Activated effector memory CD4-positive, alpha-beta T cell treated with anti-CD3 and anti-CD28 coated beads, Interleukin-2, amount 50 U/mL, for 16 hours (primary cell): ENCODE measurements at places on chromosomes 13 and 19.

GRCh38 chr19:1616875-1617274 lies 11.6 kb upstream of the UQCR11 start:
- no peak for DNase-seq

GRCh38 chr19:33231511-33231910 lies 5.9 kb upstream of the SLC7A10 start:
- DNase-seq, result no peak

DNA sequence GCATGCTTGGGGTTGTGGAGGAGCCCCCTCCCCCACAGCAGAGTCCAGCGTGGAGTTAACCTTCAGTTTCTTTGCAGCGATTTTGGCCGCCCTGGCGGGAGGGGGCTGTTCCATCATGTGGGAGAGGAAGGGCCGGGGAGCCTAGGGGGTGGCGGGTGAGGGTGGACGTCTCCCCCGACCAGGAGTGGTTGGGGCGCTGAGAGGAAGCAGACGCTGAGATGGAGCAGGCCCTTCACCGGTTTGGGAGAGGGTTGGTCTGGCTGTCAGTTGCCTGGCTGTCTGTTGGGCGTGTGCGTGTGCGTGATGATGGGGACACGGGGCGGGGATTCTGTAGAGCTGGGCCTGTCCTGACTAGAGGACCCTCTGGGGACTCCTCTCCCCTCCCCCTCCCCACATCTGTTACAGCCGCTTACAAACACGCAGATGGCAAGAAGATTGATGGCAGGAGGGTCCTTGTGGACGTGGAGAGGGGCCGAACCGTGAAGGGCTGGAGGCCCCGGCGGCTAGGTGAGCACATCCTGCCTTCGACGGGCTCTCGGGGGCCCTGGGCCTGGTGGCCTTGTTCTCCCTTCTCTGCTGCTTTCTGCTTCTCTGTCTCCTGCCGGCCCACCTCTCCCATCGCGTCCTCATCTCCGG lies 9.8 kb upstream of the LIN7B start:
- no peak for DNase-seq

GRCh38 chr19:45057444-45057843 lies 18.6 kb downstream of the CLASRP start:
- no peak for DNase-seq

DNA sequence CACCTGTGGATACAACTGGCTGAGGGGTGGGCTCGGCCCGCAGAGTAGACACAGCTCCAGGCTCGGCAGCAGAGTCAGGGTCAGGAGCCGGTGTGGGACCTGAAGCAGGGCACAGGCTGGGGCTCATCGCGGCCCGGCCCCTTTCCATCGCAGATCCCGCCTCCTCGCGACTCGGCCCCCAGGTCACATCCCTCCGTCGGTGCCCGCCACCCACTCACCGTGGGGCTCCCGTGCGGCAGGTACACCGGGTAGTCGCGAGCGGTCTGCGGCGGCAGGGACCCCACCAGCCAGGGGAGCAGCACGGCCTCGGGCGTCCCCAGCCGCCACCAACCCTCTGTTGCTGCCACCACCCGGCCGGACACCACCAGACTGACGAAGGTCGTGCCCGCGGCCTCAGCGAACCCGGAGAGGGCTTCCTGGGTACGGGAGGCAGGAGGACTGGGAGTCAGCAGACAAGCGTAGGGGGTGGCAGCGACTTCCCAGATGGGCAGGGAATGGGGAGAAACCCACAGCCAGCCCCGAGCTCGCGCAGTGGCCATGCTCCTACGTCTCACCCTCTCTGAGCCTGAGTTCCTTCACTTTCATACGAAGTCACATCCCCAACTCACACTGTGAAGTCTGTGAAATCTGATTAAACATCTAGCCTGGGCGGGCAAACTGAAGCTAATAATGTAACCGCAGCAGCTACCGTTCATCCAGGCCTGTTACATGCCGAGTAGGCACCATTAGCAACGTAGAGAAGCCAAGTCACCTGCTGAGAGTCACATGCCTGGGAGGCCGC lies 3.7 kb downstream of the FUZ start:
- peak; percentile 85 for DNase-seq

DNA sequence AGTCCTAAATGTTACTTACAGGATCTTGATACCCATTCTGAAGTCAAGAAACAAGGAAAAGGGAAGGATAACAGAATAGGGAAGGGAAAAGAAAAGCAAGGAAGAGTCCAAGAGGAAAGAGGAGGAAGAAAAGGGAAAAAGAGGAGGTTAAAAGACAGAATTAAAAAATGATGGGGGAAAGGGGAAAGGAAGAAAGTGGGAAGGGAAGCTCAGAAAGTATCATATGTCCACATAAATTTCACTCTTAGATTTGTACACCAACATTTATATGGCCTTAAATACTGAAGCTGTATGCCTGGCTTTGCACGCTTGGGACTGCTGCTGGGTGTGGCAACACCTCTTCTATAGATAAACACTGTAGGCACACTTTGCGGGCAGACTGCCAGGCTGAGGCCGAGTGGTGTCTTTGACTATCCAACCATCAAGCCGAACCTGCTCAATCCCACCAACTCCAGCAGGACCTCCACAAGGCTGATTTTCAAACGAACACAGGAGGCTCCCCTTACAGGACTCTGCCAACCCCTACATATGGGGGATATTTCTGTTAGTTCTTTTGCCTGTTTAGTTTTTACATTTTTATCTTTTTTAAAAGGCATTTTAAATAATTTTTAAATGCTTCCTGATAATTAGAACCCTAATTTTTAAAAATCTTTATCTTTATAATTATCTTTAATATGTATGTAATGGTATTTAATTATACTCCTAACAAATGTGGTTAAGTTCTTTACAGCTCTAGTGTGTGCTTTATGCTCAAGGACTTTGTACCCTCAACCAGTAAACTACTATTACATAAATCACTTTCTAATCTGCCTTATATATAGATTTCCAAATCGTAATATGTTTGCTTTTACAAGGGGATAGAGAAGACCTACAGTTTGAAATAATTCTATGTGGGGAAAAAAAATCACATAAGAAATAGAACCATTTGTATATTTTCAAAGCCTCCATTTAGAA lies 154.2 kb downstream of the DIAPH3 start:
- DNase-seq, result no peak

DNA sequence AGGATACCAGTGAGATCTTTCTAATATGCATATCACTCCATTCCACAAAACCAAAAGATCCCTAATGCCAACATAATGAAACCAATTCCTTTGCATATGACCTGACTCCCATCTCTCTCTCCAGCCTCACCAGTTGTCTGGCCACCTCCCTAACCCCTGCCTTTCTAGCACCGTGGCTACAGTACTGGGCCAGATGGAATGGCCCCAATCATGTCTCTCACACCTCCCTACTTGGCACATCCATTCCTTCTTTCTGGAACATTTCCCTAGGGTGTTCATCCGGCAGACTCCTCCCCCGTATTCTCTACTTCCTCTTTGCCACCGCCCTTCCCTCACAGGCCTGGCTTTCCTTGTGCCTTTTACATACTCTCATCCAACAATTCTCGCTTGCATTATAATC lies 62.0 kb downstream of the GPALPP1 start:
- no peak for DNase-seq

GRCh38 chr13:27442071-27442647 lies 8.2 kb downstream of the MTIF3 start:
- DNase-seq, result peak; percentile 71

DNA sequence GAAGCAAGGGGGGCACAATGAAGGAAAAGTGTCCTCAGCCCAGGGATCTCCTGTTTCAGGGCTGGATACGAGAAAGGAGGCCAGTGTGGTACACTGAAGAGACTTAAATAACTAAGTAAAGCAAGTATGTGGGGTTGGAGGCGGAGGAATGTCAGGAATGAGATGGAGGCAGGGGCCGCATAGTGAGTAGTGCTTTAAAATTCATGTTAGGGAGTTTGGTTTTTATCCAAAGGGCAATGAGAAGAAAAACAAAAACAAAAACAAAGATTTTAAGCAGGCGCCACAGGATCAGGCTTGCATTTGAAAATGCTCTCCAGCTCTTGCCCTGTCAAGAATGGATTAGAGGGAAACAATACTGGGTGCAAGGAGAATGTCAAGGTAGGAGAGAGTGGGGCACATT lies 273.4 kb downstream of the DCLK1 start:
- no peak for DNase-seq
